CD4-positive, alpha-beta T cell treated with Interleukin-4 for 1 hour (primary cell): ENCODE measurements at places on chromosomes 11 and 22.

GRCh38 chr11:107043242-107044006 lies 25.1 kb upstream of the GUCY1A2 start:
- DNase-seq: no peak

DNA sequence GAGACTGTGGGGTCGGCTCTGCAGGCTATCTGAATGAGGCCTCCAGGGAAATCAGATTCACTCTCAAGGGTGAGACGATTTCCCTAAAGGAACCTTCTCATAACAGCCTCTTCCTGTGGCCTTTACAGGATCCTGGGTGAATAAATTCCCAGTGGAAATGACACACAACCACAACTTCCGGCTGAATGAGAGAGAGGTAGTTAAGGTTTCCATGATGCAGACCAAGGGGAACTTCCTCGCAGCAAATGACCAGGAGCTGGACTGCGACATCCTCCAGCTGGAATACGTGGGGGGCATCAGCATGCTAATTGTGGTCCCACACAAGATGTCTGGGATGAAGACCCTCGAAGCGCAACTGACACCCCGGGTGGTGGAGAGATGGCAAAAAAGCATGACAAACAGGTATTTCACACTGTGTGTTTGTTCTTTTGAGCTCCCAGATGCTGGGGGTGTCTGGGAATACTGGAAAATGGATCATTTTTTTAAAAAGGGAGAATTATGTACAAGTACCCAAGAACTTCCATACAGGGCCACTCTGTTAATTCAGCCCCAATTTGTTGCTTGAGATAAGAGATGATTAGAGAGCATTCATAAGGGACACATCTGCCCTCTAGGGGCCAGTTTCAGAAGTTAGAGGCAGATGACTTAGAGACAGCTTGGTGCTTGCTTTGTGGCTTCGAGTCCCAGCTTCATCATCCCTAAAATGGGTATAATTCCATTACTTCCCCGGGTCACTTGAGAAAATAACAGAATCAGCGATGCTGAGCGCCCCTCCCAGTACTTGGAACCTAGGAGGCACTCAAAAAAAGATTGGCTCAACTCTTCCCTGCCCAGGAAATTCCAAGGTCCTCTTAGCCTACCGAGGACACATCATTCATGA lies 10.2 kb downstream of the SERPIND1 start:
- peak; percentile 40 for DNase-seq

GRCh38 chr22:20610243-20610686 lies 102.9 kb downstream of the MED15 start:
- no peak for DNase-seq

DNA sequence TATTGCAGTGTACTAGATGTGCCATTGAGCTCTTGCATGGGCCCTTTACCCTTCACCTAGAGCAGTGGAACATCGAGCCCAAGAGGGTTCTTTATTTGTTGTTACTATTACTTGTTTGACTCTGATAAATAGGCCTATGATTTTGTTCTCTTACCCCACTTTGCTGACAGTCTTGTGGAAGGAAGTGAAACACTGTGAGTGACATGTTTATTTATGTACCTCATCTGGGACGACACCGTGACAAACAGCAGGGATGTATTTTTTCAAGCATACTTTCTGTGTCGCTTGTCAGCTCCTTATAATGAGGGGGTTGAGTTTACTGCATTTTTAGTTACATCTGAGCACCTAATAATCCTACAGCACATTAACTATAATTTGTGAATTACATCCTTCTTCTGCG lies 1010.3 kb upstream of the TENM4 start:
- DNase-seq: no peak

DNA sequence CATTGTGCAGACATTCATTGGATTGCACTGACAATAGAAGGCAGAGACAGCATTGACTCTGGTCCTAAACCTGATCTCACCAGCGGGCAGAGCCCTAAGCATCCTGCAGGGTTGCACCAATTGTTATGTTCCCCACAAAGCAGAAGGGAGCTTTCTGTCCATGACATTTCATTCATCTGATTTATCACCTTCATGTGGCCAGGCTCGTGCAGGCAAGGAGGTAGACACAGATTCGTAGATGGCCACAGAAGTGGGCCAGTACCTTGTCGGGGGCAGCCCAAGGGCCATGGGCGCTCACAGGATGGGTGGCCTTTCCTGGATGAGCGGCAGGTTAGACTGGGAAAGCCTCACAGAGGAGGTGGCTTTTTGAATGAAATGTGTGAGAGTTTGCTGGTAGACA lies 2.9 kb downstream of the TSKU start:
- DNase-seq: no peak

- DNase-seq: no peak
Observed at GRCh38 chr22:44108076-44108475, 72.6 kb upstream of the PARVG start.

GRCh38 chr11:8183111-8183510 lies 14.3 kb upstream of the RIC3 start:
- DNase-seq: no peak

DNA sequence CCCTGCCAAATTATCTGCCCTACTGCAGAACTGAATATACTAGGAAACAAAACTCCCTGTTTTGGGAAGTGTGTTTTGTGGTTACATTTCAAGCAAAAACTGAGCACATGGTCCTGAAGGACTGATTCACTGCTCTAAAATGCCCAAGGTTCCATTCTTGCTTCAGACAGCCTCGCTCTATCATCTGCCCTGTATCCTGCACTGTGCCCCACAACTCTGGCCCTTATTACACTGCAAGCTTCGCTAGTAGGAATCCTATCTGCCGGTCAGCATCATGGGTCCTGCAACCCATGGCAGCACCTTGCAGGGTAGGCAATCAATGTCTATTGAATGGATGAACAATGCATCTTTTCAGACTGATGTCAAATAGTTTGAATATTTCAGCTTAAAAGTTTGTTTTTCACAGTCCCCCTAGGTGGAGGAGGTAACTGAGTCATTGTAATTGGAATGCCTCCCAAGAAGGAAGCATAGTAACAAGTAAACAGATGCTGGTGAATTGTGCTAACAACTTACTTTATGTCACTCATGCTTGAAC lies 21.3 kb downstream of the LAYN start:
- no peak for DNase-seq

DNA sequence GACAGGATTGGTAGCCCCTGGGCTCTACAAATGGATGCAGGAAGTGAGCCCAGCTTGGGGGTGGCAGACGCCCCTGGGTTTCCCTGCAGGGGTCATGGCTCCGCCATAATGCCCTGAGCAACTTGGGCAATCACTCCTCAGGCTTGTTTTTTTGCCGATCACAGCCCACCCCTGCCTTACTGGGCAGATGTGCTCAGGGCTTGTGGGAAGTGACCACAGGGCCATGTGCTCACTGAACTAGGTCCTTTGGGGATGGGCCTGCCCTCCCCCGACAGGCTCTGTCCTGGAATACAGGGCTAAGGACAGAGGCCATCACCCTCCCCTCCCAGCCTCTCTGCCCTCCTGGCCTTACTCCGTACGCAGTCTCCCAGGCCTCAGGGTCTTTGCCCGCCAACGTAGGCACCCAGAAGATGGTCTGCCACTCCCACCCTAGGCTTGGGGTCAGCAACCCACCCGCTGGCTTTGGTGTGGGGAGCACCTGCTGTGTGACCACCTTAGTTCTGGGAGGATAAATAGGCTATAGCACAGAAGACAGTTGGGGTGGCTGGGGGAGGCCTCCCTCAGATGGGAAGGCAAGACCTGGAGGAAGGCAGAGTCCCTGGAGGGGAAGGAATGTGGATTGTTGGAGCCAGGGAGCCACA lies 3.8 kb downstream of the RPLP2 start:
- DNase-seq: no peak

GRCh38 chr11:102564110-102564509 lies 33.6 kb upstream of the MMP7 start:
- DNase-seq: no peak

DNA sequence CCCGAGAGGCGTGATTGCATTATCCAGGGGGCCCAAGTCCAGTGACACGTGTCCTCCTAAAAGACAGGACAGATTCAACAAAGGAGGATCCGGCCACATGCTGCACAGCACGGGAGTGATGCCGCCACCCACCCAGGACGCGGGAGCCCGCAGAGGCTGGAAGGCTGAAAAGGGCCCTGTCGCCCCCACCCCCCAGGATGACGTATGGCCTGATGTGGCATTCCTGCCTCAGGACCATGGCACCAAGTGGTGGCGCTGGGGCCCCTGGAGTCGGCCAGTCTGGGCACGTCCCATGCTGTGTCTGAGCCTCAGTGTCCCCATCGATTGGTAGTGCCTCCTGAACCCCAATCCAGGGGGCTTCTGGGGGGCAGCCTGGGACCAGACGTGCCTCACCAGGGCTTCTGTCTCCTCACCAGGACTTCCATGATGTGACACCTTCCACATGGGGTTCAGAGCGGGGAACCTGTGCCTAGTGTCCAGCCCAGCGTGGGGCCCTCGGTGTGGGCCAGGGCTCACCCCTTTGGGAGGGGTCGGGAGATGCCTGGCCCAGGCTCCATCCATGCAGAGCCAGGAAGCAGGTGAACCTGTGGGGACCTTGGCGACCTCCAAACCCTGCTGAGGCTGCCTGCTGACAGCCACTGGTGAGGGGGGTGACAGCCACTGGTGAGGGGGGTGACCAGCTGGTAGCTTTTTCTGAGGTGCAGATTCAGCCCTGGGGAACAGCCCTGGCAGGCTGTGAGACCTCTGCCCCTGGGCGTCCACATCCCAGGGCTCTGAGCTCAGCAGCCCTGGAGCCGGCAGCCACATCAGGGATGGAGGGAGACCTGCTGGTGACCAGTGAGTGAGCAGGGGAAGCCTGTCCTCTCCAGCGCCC lies 75.3 kb downstream of the KCNQ1 start:
- DNase-seq: peak; percentile 10

DNA sequence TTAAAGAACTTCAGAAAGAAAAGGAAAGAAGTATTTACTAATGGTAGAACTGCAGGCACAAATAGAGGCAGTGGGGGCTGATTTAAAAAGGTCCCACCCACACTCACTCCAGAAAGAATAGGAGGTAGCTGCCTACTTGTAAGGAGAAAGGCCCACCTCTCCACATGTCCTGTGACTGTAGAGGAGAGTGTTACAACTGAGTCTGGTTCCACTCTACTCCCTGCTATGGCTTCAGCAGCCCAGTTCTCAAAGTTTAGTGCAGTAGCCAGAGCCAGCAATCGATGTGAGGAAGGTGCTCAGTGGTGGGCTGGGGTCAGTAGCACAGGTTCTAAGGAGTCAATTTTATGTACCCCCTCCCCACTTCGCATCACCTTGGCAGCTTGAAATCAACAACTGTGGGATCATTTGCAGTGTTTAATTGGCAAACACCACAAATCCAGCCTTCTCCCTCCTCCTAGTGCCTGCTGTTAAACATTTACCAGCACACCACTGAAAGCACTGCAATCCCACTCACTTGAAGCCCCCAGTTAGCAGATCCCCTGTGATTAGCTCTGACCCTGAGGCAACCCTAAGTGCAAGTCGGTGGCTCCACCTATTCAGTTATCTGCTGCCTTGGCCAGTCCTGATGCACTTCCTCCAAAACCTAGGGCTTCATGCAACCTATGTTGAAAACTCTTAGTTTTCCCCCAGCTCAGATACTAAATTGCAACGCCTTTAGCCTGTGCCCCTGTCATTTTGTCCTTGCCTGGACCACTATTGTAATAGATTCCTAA lies 146.6 kb downstream of the BBOX1 start:
- no peak for DNase-seq

- DNase-seq: no peak
Observed at GRCh38 chr11:35061516-35062440, 77.2 kb upstream of the CD44 start.

DNA sequence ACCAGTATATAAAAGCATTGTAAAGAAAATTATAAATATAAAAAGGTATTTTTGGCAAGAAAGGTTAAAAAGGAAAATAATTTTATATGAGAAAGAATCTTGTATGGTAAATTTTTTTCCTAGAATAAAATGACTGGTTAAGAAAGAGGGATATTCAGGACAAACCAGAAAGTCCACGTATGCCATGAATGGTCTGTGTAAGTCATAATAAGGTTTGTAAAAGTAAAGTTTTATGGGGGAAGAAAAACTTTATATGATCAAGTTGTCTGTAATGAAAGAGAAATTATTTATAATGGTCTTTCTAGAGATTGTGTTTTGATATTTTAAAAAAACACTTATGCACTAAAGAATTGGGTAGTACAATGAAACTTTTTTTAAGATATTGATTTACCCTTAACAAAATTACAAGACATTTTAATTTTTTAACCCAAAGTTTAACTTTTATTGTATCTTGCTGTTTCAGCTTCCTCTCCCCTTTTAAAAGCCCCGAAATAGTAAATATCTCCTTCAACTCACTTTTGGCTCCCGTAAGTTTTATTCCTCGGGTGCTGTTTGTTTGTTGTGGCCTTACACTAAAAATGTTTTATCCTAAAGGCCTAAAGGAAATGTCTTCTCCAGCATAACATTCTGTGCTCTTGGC lies 47.7 kb downstream of the AMOTL1 start:
- DNase-seq: no peak

DNA sequence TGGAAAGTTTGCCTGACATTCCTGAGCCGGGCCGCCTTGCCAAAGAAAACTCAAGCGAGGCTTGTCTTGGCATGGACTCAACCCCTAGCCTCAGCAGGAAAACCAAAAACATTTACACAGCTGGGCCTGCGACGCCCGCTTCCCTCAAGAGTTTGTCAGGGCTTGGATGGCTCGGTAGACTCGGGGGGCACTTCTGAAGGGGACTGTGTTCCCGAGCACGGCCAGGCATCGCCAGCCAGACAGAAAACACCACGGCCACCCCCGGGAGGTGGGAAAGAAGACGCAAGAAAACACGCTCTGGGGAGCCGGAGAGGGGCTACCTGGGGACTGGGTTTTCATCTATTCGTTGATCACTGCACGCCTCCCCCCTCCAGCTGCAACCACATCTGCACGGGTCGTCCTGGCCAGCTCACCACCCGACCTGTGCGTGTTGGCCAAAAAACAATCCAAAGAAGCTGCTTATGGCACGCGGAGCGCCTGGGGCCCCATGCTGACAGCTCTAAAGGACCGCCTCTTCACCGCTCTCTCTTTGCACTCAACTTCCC lies 380.7 kb downstream of the MN1 start:
- no peak for DNase-seq

GRCh38 chr11:114228435-114229411 lies 67.5 kb upstream of the NNMT start:
- no peak for DNase-seq

DNA sequence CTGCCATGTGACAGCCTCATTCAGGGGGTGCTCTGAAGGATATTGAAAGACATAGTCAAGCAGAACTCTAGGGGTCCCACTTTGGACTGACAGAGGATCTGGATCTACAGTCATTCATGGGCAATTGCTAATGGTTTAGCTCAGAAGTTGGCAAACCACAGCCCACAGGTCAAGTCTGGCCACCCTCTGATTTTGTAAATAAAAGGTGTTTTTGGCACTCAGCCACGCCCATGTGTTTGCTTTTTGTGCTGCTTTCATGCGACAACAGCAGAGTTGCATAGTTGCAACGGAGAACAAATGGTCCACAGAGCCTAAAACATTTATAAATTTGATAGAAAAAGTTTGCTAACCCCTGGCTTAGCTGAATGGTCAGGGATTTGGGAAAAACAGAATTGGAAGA lies 41.7 kb downstream of the RPS6KA4 start:
- no peak for DNase-seq

GRCh38 chr11:85813721-85814120 lies 2.8 kb upstream of the SYTL2 start:
- no peak for DNase-seq

GRCh38 chr11:125341676-125342075 lies 154.4 kb downstream of the FEZ1 start:
- no peak for DNase-seq
